ENCODE measurements at places on chromosomes 6 and 20. TPM values are rescaled to one million over a fixed set of nuclear protein-coding genes. Genes with fewer than 3 reads are reported as not detected.

GRCh38 chr6:159676890-159677505, 16.0 kb downstream of the SOD2 start:
- no peak for DNase-seq

- DNase-seq: no peak
Observed at GRCh38 chr6:3321042-3321441, 62.3 kb downstream of the PSMG4 start.

Gene TMC2
- not detected for polyA plus RNA-seq

DNA sequence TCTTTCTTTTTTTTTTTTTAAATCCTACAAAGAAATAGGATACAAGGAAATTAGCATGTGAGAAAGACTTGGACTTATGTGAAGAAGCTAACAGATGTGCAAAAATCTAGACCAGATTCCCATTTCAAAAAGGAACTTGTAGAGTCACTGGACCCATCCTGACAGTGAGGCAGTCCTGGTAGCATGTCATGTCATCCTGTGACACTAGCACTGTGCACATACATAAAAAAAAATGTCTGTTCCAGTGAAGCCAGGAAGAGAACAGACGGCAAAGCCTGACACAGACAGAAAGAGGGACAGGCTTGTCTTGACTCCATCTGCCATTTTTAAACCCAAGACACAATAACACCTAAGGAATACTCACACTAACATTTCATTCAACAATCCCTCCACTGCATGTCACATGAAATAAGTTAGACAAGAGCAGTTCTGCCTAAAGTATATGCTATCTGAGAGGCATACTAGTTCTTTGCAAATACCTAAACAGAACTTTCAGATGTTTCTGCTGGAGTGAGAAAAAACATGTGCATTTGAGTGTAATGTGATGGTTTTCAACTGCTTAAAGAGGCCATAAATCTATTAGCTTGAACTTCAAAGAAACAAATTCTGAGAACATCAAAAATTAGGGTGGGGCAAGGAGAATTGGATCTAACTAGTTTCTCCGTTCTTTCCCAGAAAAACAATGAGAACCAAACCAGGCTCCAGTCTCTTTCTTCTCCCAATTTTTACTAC, 159.6 kb downstream of the BACH2 start:
- DNase-seq: no peak

Gene NOX3
- not detected for polyA plus RNA-seq

GRCh38 chr20:46590443-46590842, 40.0 kb upstream of the OCSTAMP start:
- no peak for DNase-seq

Gene BMP5
- polyA plus RNA-seq: 0.86 TPM

Gene CPNE5
- polyA plus RNA-seq: 3.7 TPM

DNA sequence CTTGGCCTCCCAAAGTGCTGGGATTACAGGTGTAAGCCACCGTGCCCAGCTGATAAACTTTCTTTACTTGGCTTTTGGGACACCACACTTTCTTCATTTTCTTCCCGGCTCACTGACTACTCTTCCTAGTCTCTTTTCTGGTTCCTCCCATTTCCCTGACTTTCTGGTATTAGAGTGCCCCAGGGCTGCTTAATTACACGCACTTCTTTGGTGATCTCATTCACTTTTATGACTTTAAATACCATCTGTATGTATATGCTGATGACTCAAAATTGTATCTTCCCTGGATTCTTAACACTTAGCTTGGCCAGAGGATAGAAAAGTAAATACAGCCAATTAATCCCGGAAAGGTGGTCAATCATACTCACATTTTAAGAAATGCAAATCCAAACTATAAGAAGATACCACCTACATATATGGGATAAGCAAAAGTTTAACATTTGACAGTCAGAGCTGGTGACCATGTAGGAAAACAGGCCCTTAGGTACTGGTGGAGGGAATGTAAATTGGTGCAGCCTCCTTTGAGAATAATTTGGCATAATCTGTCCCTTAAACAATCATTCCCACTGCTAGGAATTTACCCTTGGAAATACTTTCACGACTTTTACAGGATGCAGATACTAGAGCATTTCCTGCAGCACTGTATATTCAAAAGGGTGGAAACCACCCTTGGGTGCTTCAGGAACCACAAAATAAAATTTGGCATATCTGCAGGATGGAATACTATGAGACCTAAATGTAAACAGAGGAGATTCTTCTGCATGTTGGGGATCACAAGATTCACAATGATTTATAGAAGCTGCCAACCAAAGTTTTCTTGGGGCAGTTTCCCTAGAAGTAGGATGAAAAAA, 9.4 kb upstream of the NANP start:
- no peak for DNase-seq

- no peak for DNase-seq
Observed at GRCh38 chr6:143163621-143164020, 102.9 kb downstream of the AIG1 start.

DNA sequence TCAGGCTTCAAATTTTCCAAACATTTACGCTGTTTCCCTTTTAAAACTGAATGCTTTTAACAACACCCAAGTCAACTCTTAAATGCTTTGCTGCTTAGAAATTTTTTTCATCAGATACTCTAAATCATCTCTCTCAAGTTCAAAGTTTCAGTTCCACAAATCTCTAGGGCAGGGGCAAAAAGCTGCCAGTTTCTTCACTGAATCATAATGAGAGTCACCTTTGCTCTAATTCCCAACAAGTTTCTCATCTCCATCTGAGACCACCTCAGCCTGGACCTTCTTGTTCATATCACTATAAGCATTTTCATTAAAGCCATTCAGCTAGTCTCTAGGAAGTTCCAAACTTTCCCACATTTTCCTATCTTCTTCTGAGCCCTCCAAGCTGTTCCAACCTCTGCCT, 69.1 kb downstream of the RNF217 start:
- DNase-seq: no peak

DNA sequence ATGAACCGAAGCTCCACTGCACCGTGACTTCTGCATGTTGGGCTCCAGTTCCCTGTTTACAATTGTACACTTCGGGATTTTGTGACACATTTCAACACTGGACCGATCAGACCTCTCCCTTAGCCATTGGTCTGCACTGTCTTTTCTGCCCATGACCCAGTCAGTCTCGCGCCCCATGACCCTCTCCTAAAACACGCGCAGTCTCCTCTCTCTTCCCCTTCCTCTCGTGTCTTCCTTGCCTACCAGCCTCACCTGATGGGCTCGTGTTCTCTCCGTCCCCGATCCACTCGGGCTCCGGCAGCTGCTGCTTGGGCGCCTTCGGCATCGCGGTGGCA, 535 bp upstream of the ABCF1 start:
- DNase-seq: no peak

Gene SAMD3
- polyA plus RNA-seq: 1.1 TPM

DNA sequence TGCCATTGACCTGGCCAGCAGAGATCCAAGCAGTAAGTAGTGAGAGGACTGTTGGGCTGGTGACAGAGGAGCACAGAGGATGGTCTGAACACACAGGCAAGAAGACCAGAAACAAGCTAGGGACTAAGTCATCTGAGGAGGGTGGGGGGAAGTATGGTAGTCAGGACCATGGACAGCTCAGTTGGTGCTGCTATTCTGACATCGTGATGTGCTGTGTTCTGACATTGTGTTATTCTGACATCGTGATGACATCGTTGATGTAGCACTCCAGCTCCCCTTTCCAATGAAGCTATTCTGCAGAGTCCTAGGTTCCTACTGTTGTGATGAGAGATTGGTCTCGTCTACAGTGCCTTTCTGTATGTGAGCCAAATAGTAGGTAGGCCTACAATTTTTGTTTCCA, 28.7 kb downstream of the CFAP206 start:
- peak; percentile 85 for DNase-seq

Gene PERP
- polyA plus RNA-seq: 24.8 TPM

Gene OR12D3
- polyA plus RNA-seq: not detected

GRCh38 chr20:38224531-38224930, 36.0 kb downstream of the KIAA1755 start:
- DNase-seq: no peak

Gene OOEP
- polyA plus RNA-seq: not detected

DNA sequence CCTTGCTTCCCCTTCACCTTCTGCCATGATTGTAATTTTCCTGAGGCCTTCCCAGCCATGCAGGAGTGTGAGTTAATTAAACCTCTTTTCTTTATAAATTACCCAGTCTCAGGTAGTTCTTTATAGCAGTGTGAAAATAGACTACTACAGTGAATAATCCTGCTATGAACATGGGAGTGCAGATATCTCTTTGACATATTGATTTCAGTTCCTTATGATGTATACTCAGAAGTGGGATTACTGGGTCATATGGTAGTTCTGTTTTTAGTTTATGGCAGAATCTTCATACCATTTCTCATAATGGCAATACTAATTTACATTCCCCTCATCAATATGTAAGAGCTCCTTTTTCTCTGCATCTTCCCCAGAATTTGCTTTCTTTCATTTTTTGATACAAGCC, 26.0 kb downstream of the PACRG start:
- DNase-seq: no peak

GRCh38 chr6:159169193-159169555, at the start of gene FNDC1:
Gene FNDC1 (plus strand): TSS chr6:159169400. CDS start chr6:159169597, 197 bp downstream.
- DNase-seq: peak; percentile 59

Gene SLC17A1
- 109 TPM for polyA plus RNA-seq

GRCh38 chr6:150118627-150119026, 24.2 kb upstream of the PPP1R14C start:
- no peak for DNase-seq

DNA sequence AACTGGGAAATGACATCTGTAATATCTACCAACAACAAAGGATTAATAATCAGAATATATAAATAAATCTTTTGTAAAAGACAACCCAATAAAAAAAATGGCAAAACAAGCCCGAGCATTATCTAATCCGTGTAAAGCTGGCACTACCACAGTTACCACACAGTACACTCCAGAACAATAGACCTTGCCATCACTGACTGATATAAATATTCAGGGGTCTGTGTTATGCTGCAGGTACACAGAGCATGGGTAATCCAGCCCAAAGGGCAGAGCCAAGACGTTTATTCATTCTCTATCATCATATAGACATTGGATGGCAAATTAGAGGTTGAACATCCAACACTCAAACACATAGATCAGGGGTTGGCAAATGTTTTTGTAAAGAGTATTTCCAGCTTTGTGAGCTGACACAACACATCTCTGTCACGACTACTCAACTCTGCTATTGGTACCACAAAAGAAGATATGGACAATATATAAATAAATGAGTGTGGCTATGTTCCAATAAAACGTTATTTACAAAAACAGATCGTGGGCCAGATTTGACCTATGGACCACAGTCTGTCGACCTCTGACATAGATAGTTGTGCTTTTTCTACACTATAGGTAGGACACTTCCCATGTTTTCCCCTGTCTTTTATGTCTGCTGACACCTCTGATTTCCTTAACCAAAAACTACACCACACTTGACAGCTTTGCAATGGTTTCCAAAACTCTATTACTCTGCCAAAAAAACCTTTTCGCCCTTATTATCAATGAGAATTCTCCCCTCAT, 4.5 kb downstream of the NCOA6 start:
- no peak for DNase-seq

DNA sequence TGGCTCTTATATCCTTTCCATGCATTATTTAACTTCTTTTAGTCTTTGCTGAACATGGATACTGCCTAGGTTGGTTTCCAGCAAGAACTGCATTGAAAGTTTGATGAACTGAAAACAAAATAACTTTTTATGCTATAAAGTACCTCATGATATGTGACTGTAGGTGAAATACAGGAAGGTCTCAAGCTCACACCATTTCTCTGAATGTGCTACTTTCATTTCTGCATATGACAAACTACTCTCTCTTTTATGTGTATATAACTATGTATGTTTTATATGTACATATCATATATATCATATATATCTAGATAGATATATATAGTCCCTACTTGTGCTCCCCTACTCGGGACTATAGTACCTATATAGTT, 65.9 kb downstream of the AIG1 start:
- DNase-seq: no peak

DNA sequence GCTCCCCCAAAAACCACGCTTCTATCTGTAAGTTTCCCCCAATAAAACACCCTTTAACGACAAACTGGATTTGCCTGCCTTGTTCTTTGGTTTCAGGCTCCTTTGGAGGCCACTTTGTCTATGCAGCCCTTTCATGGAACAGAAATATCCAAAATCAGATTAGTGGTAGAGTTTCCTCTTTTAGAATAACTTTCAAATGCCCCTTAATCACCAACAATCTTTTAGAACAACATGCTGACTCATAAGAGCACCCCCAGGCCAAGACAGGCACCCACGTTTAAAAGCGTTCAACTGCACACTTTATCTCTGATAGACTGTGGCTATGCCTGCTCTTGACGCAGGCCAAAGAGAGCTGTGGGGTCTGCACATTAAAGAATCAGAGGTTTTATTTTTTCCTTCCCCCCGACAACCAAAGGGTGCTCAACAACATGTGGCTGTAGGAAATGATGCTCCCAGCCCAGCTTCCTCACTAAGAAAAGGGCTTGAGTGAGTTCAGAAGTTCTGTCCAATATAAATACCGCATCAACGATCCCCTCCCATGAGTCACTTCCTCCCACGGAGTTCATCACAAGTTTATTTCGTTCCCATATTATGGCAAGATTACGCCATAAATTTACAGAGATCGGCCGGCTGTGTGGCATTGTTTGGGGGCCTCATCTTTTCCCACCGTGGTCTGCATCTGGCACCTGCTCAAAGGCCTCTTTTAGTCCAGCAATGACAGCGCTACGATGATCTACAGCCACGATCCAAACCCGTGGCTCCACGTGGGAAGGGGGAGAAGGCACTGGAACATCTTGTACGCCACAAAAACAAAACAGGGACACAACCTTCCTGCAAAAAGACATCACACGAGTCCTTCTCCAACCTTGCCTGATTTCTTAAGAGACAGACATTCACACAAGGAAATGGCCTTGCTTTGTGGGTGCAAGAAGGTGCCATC, 88.8 kb upstream of the NFATC2 start:
- DNase-seq: peak; percentile 86

DNA sequence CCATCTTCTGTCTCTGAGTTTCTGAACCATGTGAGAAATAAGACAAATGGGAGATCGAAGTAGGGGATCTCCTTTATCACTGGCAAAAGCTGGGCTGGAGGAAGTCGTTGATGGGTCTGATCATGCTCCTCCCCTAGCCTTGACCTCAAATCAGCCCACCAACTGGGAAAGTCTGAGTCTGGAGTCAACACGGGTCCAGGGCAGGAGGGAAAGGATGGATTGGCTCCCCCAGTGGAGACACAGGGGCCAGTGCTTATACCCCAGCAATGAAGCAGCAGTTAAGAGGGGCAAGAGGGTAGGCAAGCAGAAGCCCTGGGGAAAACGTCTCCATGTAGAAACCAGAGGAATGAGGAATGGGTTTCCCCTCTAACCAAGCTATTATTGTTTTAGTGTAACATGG, 152.6 kb downstream of the TBC1D7 start:
- no peak for DNase-seq
